ENCODE measurements at places on chromosomes 7 and 10.

- no peak for DNase-seq
Observed at GRCh38 chr7:130954918-130955564, 221.0 kb upstream of the KLF14 start.

GRCh38 chr10:68526634-68527307 is 552 bp downstream of the SLC25A16 start:
- DNase-seq: no peak

GRCh38 chr10:62243647-62243997 is 25.0 kb downstream of the RTKN2 start:
- no peak for DNase-seq

- no peak for DNase-seq
Observed at GRCh38 chr10:70595566-70596016, 7.0 kb downstream of the PRF1 start.

- DNase-seq: peak; percentile 52
Observed at GRCh38 chr10:91312382-91312733, 91.9 kb downstream of the PCGF5 start.

DNA sequence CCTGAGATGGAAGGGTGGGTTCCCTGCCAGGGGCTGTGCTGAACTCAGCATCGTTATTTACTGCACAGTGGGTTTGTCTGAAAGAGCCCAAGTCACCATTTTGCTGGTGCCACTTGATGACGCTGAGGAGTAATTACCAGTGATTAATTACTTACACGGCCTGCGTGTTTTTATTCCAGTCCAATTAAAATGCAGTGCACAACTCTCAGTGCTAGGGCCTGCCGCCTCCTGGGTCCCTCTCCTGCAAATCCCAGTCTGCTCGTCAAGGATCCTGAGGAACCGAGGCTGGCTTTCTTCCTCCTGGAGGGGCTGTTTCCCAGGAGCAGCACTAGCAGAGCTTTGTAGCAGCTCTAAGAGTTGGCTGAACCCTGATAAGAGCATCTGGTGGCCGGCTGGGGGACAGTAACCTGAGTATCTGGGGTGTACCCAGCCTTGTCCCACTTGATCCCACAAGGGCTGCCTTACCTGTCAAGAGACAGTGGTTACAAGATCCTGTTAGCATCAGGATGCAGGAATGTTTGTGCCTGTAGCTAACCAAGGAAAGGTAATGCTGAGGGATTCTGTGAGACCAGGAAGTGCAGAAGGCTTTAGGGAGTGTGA is 45.1 kb upstream of the LRRC4 start:
- no peak for DNase-seq

DNA sequence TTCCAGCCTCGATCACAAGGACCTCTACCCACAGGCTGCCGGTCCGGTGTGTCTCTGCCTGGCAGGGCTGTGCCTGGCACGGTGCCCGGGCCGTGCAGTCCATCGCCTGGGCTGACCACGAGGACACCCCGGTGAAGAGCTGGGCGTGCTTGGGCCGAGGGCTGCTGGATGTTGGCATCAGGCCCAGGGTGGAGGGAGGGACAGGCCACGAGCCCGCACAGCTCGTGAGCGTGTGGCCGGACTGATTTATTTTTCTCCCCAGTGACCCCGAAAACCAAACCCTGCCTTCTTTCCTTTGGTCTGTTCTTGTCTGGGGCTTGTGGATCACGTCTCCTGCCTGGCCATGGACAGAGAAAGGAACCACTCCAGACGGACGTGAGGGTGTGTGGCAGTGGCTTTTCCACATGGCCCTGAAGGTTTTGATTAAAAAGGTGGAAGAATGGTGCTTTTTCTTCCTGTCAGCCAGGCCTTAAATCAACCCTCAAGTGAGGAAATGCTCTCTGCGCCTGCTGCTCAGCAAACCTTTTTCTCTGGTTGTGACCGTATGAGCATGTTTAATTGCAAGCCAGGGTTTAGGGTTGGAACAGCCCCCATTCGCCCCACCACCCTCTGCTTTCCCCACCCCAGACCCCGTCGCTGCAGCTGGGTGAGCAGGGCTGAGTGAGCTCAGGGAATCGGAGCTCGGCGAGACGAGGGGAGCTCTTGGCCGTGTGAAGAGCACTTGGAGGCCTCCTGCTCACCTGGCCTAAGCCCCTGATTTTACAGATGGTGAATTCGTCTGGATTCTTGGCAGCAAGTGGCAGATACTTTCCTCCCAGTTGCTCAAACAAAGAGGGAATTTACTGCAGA is 130.1 kb downstream of the RGS10 start:
- DNase-seq: peak; percentile 55

GRCh38 chr10:119368991-119369869 is 161.9 kb downstream of the GRK5 start:
- no peak for DNase-seq

GRCh38 chr7:46707973-46708372 is 786.9 kb upstream of the IGFBP3 start:
- DNase-seq: no peak

GRCh38 chr10:74824184-74824899 is 2.1 kb upstream of the KAT6B start:
- no peak for DNase-seq

- peak; percentile 19 for DNase-seq
Observed at GRCh38 chr10:29621161-29621560, 13.6 kb downstream of the SVIL start.

DNA sequence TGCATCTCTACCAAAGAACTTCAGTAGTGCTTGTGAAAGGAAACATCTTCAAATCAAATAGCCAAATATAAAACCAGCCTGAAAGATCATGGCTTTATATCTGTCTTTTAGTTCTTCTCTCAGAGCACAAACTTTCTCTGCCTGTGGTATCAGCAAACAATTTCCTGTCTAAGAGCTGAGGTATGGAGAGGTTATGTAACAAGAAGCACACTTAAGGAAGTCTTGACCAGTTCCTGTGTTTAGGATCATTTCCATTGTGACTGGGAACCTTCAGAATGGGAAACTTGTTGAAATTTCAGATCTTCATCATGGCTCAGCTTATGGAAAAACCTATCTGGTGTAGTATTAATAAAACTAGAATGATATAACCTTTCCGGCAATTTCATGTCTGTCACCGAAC is 148.8 kb downstream of the MBL2 start:
- peak; percentile 21 for DNase-seq

DNA sequence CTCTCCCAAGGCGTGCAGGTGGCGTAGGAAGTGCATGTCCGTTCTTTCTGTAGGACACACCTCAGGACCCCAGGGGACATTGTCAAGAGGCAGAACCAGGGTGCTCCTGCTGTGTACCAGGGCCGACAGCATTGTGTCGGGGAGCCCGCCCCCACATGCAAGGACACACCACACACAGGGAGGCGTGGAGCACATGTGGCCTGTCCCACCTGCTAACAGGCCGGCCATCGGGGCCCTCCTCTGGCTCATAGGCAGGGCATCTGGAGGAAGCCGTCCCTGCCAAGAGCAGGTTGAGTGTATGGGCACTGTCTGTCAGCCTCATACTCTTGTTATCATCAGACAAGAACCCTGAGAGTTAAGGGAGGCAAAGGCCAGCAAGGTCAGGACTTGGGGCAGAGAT is 12.7 kb downstream of the RET start:
- no peak for DNase-seq

DNA sequence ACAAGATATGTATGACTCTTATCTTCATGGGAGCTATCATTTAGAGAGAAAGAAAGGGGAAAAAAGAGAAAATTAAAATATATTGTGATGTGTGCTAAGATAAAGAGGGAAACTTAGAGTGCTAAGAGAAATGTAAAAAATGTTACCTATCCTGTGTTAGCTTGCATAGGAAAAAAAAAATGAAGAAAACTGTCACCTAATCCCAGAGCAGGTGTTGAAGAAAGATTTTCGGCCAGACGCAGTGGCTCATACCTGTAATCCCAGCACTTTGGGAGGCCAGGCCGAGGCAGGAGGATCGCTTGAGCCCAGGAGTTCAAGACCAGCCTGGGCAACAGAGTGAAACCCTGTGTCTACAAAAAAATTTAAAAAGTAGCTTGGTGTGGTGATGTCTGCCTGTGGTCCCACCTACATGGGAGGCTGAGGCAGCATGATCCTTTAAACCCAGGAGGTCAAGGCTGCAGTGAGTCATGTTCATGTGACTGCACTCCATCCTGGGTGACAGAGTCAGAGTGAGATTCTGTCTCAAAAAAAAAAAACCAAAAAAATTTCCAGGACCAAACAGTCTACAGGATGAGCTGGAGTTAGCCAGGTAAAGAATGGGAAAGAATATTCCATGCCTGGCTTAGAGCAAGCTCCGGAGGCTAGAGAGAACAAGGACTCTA is 2.4 kb upstream of the MKLN1 start:
- DNase-seq: no peak
